GDM1 (cell line): ENCODE measurements at places on chromosomes 7 and 10.

GRCh38 chr10:24723788-24724380 lies at the start of gene ARHGAP21:
TSS of gene ARHGAP21 (minus strand) at chr10:24723887. CDS start at chr10:24721899, 1,988 bp downstream.
- DNase-seq: peak; percentile 33

- no peak for DNase-seq
These were observed 10.7 kb upstream of the REPIN1 start for GRCh38 chr7:150357771-150358427.

- DNase-seq: no peak
These were observed 18.8 kb upstream of the TBC1D12 start for GRCh38 chr10:94383530-94383929.

GRCh38 chr7:124724507-124725192 lies 40.9 kb downstream of the GPR37 start:
- DNase-seq: no peak

GRCh38 chr7:139725858-139726484 lies 51.8 kb downstream of the HIPK2 start:
- DNase-seq: no peak

- DNase-seq: no peak
These were observed 10.5 kb upstream of the GUSB start for GRCh38 chr7:65992526-65992925.

DNA sequence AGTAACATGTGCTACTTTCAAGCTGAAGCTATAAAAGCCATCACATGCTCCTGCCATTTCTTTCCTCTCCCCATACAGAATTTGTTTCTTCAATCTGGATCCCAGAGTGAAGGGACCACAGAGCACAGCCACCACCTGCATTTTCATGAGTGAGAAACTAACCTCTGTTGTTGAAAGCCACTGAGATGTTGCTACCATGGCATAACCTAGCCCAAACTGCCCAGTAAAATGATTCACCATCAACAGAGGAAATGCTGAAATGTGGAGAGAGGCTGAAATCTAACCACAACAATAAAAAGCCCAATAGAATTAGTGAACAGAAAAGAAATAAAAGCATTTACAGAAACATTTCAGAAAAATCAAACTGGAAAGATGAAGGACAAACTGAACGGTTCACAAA lies 125.2 kb downstream of the AMPH start:
- DNase-seq: no peak

DNA sequence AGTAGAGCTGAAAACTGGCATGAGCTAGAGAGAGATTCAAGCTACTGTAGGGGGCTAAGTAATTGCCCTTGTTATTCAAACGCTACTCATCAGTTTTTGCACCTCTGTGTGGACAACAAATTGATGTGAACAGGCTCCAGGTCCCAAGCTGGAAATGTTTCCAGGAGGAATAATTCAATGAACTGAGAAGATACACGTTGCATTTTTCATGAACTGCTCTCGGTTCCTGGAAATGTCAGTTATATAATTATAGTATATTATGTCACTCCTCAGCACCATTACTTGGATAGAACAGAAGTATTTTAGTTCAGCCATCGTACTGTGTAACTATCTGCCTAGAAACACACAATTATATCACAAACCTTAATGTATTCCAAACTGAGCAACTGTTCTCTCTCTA lies 65.9 kb upstream of the A1CF start:
- no peak for DNase-seq

DNA sequence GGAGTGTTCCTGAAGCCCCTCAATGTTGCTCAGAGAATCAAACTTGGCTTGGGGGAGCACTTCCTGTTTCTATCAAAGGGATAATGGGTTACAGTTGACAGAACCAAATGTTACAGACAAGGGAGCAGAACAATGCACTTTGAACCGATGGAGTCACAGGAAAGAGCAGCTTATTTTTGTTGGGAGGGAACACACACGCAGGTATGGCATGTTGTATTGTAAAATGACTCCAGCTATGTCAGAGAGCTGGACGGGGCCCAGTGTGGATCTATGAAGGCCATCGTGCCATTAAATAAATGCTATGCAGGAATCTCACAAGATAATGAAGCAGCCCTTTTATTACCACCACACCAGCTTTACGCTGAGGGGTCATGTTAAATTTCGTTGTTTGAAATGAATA lies 35.1 kb downstream of the RHOBTB1 start:
- no peak for DNase-seq

GRCh38 chr7:2585446-2585845 lies 26.7 kb downstream of the IQCE start:
- no peak for DNase-seq

DNA sequence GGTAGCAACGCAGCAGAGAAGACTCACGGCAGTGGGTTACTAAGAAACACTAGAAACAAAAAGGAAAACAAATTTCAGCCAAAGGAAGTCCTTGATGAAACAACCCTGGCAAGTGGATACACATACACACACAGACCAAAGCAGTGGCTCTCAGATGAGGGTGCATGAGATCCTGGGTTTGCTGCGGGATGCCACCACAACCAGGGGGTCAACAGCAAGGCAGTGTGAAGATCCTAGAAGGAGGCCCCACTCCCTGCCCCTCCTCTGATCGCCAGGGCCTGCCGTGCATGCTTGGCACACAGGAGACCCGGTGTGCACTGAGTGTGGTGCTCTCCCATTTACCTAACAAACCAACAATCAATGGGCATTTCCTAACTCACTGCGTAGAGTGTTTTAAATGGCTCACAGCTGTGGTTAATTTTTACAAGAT lies 252.3 kb upstream of the KLF14 start:
- no peak for DNase-seq

DNA sequence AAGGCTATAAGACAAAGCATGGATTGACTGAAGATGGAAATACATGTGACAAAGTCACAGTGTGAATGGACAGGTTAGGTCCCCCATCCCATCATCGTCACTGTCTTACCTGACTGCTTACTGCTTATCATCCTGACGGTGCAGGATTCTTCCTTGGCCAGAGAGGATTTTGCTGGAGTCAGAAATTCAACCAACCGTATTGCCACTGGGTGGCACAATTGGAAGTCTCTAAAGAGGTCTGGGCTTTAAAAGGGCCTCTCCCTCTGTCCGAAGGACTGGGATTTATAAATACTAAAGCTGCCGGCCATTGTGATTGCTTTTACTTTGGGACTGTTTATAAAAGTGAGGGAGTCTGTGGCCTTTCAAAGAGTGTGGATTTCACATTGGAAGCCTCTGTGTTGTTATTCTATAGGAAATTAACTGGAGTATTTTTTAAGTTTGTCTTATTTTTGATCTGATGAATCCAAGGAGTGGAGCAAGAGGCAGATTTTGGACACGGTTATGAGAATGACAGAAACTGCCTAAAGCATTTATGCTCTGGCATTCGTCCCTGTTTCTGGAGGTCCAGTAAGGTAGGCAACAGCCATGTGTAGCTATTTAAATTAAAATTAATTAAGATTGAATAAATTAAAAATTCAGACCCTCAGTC lies 113.3 kb upstream of the CREB5 start:
- DNase-seq: no peak

DNA sequence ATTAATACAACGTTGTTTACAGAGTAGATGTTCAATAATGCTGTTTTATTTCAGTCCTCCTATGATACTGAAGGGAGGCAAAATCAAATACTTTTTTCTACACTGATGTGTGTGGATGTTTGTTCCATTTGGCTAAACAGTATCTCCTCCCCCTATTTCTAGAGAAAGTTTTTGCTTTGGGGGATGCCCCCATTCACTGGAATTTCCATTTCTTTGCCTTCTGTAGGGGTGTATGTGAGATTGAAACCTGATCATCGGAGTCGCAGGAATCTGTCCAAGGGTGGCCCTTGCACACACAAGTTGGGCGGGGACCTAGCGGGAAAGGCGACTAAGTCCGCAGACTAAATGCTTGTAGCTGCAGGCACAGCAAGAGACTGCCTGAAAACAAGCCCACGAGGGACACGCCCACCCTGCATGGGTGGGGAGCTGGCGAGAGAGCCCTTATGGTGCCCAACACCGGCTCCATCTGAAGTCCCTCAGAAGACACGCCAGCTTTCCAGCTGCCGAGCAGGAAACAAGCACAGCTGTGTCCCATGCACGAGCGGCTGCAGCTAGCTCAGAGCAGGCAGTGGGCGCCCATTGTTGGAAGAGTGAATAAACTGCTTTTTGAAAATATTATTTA lies 58.0 kb downstream of the ESYT2 start:
- no peak for DNase-seq

DNA sequence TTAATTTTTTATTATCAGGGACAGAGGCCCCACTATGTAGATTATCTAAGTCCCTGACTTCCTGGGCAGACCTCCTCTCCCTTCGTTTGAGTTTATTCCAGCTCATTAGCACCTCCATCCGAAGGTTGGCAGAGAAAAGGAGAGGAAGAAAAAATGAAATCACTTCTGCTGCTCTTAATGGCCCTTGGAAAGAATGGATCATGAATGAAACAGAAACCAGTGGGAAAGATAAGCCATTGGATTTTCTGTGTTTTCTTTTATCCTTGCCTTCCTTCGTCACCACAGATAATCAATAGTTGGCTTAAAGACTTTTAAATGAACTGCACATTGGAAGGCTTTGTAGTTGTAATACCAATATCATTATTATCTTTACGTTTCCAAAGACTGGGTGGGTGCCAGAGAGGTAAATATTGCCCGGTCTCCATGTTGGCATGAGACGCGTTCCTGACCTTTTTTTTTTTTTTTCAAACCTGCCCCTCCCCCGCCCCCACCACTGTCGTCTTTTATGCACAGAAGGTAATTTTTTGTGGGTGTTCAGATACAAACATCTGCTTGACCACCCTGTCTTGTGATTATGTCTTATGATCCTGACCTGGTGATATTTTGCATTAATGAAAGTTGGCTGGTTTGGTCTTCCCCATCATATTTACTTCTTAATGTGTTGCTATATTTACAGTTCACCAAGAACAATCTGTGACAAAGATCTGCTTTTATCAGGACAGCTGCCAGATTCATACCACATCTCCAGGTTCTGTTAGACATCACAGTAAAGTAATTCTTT lies 116.8 kb downstream of the ARID5B start:
- no peak for DNase-seq

DNA sequence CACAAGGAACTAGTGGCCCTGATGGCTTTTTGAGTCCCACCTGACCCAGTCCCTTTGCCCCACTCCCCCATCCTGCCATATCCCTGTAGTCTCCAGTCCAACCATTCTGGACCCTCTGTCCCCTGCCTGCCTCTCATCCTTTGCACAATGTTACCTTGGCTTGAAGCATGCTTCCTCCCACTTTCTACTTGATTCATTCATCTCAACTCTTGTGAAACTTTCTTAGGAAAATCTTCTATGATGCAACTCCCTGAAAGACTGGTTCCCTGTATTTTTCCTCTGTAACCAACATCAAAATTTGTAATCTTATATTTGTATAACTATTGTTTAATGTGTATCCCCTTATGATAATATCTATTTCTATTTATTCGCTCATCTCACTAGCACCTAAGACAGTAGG lies 151.5 kb downstream of the LRRTM3 start:
- DNase-seq: no peak

- DNase-seq: no peak
These were observed 15.6 kb upstream of the KMT2C start for GRCh38 chr7:152451356-152451755.

- no peak for DNase-seq
These were observed 886 bp upstream of the TET1 start for GRCh38 chr10:68559251-68559650.

GRCh38 chr7:1746491-1746975 lies 76.5 kb downstream of the ELFN1 start:
- DNase-seq: no peak

DNA sequence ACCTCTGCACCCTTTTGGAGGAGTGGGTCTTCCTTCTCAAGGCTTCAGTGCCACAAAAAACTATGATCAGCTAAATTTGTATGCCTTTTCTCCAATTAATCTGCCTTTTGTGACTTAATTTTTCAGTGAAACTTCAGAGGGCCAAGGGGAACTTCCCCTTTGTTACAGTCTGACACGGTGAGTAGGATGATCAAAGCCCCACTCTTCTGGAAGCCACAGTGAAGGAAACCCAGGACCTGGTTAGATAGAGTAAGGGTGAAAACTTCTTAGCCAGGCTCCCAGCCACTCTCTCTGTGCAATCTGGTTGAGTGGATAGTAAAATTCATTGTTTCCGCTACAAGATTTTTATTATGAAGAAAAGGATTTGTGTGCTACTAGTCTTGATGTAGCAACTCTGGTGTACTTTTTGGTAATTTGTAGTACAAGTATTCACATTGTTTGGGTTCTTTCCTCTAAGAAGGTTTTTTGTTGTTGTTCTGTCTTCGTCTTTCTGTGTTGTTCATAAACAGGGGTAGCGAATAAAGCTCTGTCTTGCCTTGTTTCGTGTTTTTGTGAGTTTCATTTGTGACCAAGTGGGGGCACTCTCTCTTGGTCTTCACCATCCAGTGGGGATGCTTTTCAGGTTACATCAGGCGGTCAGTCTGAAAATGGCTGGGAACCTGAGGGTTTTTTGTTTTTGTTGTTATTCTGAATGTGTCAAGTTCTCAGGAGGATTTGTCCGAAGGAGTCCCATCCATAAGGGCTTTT lies 268.5 kb upstream of the NPSR1 start:
- DNase-seq: no peak

DNA sequence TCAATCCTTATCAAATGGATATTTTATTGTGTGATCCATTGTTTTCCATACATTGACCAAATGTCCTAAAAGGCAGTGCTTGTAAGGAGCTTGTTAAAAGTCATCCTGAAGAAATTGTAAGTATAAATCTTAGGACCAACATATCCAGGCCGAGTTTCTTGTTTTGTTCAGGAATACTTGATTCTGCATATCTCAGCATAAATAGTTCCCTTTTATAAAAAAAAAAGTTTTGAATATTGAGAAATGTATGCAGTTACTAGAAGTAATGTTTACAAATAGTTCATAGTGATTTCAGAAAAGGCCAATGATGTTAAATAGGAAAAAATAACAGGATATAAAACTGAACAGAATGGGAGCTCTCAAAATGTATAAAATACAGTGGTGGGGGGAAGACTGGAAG lies 6.6 kb downstream of the GRID1 start:
- DNase-seq: no peak

DNA sequence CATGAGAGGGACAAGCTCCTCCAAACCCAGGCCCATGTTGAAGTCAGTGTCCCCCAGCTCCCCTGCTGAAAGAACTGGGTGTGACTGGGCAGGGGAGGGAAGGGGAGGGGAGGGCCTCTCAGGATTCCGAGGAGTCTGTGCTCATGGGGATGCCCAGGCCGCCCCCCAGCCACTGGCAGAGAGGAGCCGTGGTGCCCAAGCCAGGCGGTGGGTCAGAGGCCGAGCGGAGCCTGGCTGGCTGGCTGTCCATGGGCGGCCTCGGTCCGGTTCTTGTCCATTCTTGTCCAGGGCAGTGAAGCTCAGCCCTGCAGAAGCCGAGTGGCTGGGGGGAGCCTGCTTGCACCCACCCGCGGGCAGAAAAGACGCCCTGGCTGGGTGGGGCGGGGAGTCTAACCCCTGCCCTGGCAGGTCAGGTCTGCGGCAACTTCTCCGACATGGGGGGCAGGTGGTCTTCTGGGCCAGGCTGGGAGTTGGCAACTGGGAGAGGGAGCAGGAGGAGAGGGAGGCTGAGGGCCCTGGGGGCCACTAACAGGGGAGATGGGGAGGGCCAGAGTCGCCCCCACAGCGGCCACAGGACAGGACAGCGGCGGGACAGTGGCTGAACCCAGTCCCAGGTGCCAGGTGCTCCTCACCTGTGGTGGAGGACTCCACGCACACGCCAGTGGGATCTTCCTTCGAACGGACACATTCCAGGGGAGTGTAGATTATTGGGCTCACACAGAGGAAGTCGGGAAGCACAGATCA lies 54.1 kb downstream of the FOXL3 start:
- no peak for DNase-seq
